ENCODE measurements at places on chromosomes 7 and 10. TPM values are rescaled to one million over a fixed set of nuclear protein-coding genes. Genes with fewer than 3 reads are reported as not detected.

The SVOPL gene
- not detected for polyA plus RNA-seq

- DNase-seq: no peak
Observed at GRCh38 chr7:139987691-139988516, 74.8 kb downstream of the PARP12 start.

- no peak for DNase-seq
Observed at GRCh38 chr7:90007831-90008230, 146.4 kb upstream of the STEAP1 start.

The MCM7 gene
- polyA plus RNA-seq: 54.5 TPM

DNA sequence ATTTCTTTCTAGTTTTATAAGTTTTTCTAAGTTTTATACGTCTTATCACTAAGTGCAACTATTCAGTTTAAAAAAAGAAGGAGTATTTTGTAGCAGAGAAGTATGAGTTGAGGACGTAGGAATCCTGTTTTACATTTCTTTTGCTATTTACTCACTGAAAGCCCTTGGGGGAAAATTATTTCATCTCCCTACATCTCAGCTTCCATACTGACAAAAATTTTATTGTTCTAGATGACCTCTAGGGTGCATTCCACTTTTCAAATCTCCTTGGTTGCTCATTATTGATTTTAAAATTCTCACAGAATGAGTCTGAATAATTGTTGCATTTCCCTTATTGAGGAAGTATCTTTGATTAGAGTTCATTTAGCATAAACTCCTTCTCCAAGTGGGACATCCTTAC, 14.9 kb upstream of the PDK4 start:
- no peak for DNase-seq

The DIP2C gene
- 2.9 TPM for polyA plus RNA-seq

- DNase-seq: no peak
Observed at GRCh38 chr7:150451833-150452461, 1.5 kb downstream of the GIMAP8 start.

GRCh38 chr10:69638642-69639041, 8.6 kb downstream of the FAM241B start:
- DNase-seq: no peak

The AKR1D1 gene
- polyA plus RNA-seq: not detected

- DNase-seq: no peak
Observed at GRCh38 chr10:107919626-107920235, 755.2 kb upstream of the SORCS1 start.
